ENCODE measurements at places on chromosomes 4 and X. TPM values are rescaled to one million over a fixed set of nuclear protein-coding genes. Genes with fewer than 3 reads are reported as not detected.

DNA sequence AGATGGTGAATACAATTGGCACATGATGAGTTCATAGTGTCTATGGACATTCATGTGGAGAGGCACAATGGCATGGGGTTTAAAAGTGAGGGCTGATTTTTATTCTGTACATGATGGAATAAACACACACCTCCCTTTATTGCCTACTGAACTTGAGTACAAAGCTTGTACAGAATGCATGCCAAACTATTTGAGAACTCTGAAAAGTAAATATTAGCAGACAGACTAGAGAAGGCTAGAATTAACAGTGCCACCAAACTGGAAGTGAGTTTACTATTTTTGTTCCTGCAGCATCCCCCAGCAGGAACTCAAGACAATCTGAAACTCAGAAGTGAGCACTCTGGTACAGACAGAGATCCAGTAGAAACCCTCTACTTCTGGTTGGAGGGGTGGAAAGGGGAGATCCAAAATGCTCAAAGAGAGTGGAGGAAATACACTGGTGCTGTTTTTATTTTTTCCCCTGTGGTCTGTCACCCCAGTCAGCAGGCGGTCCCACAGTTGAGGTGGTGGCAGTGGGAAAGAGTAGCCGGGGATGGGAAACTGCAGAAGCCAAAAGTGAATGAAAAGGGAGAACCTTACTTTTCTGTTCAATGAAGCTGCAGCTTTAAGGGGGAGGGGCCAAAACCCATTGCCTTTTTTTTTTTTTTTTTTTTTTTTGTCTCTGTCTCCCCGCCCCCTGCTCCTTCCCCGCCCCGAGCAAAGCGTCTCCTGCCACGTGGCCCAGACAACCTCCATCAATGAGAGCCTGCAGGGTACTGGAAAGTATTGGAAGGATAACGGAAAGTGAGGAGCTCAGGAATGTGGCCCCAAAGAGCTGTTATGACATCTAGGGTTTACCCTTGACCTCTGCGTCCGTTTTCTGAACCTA lies 20.5 kb downstream of the AKAP4 start:
- DNase-seq: no peak

- DNase-seq: no peak
Measured at GRCh38 chr4:138051157-138051556, 191.0 kb downstream of the SLC7A11 start.

DNA sequence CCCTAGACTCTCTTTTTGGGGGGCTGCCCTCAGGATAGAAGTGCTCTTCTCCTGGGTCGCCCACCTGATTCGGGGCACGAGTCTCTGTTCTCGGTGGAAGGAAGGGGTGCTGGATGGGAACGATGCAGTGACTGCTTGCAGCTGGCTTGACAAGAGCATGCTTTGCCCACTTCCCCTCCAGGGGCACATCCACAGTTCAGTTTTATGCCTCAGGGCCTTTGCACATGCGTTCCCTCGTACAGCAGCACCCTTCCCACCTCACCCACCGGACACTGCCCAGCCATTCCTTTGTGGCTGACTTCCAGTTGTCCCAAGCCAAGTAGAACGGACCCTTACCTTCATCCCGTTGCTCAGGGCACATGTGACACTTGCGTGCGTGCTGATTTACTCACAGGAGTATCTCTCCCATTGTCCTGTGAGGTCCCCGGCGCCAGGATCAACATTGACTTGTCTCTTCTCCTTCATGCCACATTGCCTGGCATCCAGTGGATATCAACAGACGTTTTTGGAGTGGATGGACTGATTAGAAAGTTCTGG lies 60.0 kb downstream of the C4orf50 start:
- DNase-seq: no peak

- DNase-seq: no peak
Measured at GRCh38 chr4:158785718-158786117, 16.9 kb downstream of the FNIP2 start.

DNA sequence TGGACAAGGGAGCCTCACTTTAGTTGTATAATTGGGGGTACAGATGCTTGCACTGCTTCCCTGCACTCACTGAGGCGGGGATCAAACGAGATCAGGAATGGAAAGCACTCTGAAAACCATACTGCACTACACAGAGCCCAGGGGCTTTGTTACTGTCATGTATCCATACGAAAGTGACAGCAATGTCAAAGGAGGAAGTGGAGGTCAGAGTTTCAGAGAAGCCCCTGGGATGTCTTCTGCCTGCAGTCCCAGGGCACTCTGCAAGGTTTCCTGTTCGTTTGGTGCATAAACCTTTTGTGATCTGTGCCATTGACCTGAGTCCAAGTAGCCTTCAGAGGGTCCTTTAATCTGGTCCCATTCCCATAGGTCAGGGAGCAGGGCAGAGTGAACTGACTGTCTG lies 31.2 kb downstream of the RNF175 start:
- DNase-seq: no peak

DNA sequence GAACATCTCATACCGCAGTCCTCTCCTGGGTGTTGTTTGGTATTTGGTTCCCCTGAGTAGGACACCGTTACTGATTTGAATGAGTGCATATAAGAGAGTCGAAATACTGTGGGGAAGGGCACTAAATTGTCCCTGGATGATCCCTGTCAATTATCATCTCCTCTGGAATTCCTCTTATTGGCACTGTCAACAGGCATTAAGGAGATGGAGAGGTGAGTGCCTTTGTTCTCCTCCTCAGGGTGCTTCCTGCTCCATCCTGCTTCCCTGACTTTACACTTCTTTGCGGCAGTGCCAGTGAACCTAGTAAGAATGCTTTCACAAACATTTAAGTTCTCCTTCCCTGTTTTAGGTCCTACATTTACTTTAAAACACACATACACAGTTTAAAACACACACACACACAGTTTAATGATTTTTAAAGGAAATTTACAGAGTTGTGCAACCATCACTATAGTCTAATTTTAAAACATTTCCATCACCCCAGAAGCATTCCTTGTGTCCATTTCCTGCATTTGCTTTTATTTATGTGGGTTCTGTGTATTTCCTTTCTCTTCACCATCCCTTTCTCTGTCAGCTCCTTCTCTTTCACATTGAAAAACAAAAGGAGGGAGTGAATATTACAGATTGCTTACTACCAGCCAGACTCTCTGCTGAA lies 20.9 kb upstream of the ZRSR2 start:
- DNase-seq: no peak

The PARM1 gene
- not detected for polyA plus RNA-seq

DNA sequence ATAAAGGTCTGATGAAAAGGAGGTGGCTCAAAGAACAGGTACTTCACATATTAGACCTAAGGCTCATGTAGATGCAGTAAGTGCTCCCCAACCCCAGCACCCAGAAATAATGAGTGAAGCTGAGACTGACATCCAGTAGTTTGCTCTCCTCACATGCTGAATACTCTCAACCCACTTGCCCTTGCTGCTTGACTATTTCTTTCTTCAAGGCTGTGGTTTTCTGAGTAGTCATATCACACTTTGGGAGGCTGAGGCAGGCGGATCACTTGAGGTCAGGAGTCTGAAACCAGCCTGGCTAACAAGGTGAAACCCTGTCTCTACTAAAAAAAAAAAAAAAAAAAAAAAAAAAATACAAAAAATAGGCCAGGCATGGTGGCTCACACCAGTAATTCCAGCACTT lies 51.5 kb upstream of the PRPS1 start:
- DNase-seq: no peak
